ENCODE measurements at places on chromosomes 13 and 19.
A peak's percentile ranks its signal among the peaks of the same experiment; 100 is the strongest.

DNA sequence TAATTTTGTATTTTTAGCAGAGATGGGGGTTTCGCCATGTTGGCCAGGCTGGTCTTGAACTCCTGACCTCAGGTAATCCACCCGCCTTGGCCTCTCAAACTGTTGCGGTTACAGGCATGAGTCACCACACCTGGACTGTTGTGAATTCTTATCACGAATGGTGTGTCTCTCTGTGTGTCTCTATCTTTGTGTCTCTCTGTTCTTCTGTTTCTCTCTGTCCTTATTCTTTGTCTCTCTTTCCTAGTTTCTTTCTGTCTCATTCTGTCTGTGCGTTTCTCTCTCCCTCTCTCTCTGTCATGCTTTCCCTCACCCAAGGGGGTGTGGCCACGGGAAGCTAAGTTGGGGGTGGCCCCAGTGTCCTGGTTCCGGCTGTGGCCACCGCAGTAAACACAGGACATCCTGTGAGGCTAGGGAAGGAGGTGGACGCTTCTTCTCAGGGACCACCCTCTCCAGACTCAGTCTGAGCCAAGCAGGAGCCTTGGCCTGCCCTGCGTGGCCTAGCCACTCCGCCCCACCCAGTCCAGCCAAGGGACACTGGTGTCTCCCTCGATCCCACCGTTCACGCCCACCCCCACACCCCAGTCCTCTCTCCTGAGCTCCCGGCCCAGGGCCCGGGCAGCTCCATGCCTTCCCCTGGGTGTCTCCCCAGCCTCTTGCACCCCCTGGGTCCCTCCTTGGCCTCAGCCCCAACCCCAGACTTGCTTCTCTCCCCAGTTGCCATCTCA lies 3.9 kb upstream of the PRX start:
- peak; percentile 93 for DNase-seq

GRCh38 chr19:19336597-19336996 lies 16.0 kb downstream of the MAU2 start:
- DNase-seq = no peak

DNA sequence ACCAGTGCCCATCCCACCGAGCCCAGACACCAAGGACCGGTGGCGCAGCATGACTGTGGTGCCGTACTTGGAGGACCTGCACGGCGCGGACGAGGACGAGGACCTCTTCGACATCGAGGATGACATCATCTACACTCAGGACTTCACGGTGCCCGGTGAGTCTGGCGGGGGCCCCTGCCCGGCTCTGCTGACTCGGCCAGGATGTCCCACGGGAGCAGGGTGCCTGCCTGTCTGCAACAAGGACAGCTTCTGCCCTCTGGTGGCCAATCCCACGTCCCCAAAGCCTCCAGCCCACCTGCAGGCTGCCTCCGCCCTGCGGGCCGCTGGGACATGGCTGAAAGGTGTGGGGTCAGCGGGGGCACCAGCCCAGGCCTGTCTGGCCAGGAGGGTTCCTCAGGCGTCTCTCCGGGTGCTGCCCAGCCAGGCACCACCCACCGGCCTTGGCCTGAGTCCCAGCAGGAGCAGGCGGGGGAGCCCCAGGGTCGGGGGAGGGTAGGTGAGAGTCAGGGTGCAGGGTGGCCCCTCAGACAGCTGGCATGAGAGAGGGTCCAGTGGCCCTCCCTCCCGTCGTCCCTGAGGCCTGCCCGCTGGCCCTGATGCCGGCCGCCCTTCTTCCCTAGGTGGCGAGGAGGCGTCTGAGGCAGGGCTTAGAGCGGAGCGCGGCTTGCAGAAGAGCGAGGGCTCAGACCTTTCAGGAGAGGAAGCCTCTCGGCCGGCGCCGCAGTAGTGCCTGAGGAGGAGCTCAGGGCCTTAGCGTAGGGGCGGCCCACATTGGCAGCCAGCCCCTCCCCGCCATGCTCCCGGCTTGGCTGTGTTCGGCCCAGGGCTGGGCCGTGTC lies 14.6 kb downstream of the CBARP start:
- DNase-seq = no peak

- no peak for DNase-seq
Measured at GRCh38 chr13:101576455-101576854, 124.0 kb downstream of the ITGBL1 start.

DNA sequence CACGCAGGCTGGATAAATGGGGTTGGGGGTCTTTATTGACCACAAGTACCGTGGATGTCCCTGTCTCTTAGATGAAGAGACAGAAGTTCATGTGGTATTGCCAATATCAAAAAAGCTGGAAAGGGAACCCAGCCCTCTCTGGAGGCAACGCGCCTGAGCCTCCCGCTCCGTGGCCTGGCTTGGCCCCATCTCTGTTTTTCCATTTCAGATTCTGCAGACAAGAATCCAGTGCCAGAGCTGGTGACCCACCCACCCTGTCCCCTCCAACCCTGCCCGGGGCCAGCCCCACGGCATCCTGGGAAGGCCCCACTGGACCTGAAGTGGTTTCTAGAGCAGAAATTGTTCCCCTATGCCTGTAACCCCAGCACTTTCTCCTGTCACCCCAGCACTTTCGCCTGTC lies 57.7 kb downstream of the PTPRS start:
- peak; percentile 60 for DNase-seq

GRCh38 chr13:28707629-28708427 lies 10.9 kb downstream of the SLC46A3 start:
- peak; percentile 88 for DNase-seq

DNA sequence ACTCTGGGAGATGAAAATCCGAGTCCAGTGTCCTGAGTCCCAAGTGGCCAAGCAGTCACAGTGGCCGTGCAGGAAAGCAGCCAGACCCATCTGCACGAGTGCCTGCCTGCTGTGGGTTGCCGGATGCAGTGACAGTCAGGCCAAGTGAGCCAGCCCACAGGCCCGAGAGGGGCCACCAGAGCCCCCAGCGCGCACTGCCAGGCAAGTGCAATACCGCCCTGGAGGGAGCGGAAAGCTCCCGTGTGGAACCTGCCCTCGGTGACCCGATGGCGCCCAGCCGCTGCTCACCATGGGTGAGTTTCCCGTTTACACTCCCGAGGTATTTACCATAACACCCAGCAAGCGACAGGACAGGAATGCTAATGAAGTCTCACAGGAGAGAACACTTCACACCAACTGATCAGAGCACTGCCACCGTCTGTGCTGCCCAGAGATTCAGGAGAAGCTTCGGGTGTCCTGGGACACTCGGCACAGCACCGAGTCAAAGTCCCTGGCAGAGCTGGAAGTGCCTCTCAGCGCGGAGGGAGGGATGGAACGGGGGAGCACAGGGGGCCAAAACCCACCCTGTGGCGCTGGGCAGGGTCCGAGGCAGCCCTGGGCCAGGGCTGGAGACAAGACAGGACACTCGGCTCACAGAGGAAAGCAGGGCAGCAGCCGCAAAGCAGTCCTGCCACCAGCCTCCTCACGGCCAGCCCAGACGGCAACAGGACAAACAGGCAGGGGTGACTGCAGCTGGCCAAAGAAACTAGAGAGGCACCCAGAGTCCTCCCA lies 21.3 kb upstream of the TINCR start:
- DNase-seq = no peak

- no peak for DNase-seq
Measured at GRCh38 chr19:33436360-33437345, 63.1 kb downstream of the CEBPG start.

DNA sequence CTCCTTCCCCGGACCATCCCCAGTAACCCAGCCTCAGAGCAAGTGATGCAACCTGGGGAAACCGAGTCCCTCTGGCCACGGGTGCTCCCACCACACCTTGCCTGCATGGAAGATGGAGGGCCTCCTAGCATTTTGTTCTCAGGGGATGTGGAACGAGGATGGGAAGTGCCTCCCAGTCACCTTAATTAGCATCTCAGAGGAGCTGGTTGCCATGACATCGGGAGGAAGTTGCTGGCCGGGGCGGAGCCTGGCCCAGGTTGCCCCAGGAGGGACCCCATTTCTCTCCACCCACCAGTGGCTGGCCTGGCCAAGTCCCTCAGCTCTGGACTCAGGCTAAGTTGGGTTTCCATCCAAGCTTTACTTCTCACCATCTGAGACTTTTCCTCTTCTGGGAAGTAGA lies 24.1 kb upstream of the PTPRS start:
- DNase-seq = no peak

- DNase-seq = peak; percentile 68
Measured at GRCh38 chr13:113724780-113725315, 34.2 kb upstream of the TMEM255B start.

DNA sequence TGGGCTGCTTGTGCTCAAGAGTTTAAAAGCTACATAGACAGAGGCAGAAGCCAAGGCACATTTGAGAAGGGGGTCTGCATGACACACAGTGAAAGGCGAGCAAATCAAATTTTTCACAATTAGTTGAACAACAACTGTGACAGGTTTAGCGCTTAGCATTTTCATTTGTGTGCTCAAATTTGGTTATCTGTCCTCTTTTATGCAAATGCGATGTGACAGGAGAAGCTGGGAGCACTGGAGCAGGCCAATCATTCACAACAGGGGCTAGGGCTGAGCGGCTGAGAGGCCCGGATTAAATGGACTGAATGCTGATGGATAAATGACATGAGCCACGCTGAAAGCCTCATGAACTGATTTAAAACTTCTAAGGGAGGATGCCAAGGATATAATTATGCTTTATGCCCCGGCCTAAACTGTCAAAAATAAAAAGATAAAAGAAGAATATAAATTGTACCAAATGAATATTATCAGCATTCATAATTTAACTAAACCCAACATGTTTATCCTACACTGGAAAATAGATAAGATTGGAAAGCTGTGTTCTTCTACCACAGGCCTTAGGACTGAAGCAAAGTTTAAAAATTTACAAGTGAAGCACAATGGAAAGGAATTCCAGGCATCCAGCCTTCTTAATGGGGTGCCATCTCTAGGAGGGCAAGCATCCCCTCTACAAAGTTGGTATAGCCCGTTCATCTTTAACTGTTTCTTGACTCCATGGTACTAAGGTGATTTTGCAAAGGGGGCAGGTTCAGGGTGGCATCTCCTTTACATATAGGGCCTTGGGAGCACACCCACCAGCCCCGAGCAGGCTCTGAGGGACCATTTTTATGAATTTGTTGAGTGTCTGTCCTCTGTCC lies 117.9 kb downstream of the RBM26 start:
- no peak for DNase-seq

- DNase-seq = no peak
Measured at GRCh38 chr19:35993923-35994598, 927 bp upstream of the SDHAF1 start.

DNA sequence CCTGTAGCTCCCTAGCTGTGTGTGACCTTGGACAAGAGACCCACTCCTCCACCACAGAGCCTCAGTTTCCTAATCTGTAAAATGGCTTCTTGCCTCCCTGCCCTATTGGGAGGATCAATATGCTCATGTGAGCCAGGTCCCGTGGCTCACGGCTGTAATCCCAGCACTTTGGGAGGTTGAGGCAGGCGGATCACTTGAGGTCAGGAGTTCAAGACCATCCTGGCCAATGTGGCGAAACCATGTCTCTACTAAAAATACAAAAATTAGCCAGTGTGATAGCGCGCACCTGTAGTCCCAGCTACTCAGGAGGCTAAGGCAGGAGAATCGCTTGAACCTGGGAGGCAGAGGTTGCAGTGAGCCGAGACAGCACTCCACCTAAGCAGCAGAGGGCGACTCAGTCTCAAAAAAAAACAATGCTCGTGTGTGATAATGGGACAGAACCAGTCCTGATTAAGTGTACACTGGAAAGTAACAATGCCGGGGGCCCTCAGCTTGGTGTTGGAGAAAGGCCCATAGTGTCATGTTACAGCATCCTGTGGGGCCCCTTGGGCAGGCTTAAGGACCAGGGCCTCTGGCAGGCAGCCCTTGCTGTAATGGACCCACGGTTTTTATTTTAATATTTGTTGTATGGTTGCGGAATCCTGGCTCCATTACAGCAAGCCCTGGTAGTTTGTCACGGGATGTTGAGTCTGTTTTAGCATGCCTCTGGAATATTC lies 6.8 kb downstream of the RPS11 start:
- DNase-seq = peak; percentile 90

DNA sequence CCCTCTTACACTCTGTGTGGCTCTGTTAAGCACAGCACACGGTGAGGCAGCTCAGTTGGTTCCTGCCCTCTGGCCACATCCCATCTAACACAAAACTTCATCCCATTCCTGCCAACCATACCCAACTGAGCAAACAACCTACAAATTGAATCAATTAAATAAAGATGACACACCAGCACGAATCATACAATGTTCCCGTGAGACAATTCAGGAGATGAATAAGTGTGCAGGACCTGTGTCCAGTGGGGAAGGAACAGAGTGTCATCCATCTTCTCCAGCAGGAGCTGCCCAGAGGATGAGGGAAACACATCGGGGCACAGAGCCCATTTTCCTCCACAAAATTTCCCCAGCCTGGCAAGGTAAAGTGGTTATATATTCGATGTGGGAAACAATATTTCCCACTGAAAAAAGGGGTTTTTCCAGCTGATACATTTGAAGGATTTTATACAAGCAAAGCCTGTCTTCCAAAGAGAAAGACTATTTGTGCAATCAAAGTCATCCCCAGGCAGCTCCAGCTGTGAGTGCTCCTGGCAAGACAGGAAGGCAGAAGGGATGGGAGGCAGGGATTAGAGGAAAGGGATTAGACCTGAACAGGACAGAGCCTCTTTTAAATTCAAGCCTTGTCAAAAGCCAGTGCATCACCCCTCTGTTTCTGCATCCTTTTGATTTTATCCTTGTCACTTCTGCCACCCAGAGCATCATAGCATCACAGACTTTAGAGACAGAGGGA lies 240.2 kb downstream of the LHFPL6 start:
- DNase-seq = no peak

DNA sequence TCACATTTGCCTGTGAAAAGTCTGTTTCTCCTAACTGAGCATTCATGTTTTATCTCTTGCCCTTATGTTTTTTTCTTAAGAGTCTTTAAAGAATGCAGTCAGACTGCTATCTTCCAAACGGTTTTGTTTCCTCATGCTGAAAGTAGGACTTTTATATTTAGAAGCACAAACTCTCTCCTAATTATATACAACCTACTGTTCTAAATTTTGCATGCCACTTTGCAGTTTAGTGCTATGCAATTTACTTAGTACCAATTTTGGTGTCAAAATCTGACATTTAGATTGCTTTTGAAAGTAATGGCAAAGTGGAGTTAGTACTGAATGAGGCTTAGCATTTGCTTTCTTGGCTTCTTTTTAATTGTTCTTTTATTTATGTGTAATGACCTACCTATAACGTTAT lies 55.1 kb upstream of the PCDH20 start:
- no peak for DNase-seq

DNA sequence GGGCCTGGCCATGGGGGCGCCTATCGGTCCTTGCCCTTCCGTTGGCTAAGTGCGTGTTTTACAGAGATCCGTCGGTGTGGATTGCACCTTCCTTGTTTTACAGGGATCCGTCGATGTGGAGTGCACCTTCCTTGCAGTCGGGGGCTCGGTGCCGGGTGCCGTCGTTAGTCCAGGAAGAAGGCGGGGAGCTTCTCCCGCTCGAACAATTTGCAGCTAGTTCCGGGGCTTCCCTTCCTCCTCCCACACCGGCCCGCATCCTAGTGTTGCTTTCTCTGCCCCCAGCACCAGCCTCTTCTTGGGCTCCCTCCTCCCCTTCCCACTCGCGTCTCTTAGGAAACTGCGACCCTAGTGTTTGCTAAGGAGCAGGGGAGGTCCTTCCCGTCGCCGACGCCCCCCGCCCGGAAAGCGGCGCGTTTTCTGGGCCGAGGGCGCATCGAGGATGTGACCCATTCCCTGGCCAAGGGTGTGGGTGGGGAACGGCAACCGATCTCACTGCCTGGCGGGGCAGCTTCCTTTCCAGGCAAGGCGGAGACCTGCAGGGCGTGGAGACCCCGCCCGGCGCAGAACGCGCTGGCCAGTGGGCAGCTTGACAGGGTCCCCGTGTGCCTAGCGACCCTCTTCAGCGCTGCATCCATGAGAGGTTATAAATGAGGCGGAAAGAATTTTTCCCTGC lies 75.7 kb upstream of the ZNF91 start:
- DNase-seq = no peak
